Erythroblast (primary cell): ENCODE measurements at places on chromosomes 7 and 10.

- no peak for DNase-seq
Observed at GRCh38 chr7:47470567-47471357, 111.1 kb downstream of the TNS3 start.

- DNase-seq: peak; percentile 4
Observed at GRCh38 chr7:24921362-24921679, 58.7 kb downstream of the OSBPL3 start.

DNA sequence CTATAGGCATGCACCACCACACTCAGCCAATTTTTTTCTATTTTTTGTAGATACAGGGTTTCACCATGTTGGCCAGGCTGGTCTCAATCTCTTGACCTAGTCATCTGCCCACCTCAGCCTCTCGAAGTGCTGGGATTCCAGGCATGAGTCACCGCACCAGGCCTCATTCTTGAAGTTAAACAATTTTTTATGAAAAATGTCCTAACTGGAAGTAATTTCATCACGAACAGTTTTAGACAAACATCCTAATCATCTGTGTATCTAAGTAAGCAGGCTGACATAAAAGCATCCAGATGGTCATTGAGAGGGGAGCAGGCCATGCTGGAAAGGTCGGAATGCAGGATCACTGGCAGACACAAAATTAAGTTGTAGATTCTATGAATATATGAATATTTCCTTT, 269.1 kb downstream of the ZMYND11 start:
- DNase-seq: no peak

- DNase-seq: no peak
Observed at GRCh38 chr7:26787701-26788100, 76.7 kb downstream of the SKAP2 start.

GRCh38 chr10:12566161-12567115, 217.1 kb downstream of the CAMK1D start:
- DNase-seq: no peak

DNA sequence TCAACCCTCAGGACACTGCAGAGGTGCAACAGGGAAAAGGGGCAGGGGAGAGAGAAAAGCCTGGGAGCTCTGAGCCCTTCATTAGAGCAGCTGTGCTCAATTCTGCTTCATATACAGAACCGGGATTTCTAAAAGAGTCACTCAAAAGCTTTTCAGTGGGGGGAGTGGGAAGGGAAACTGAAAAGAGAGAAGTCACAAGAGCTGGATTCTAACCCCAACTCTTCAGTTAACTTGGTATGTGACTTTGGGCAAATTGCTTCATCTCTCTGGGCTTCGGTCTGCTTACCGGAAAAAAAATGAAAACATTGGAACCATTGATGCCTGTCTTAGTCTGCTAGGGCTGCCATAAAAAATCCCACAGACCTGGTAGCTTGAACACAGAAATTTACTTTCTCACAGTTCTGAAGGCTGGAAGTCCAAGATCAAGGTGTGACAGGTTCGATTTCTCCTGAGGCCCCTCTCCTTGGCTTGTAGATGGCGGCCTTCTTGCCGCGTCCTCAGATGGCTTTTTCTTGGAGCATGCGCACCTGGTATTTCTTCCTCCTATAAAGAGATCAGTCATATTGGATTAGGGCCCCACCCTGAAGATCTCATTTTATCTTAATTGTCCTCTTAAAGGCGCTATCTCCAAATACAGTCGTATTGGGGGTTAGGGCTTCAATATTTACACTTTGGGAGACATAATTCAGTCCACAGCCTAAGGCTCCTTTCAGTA, 118.3 kb upstream of the KMT2E start:
- DNase-seq: no peak

- DNase-seq: peak; percentile 51
Observed at GRCh38 chr7:98254951-98255610, 3.0 kb upstream of the TECPR1 start.

GRCh38 chr10:27644307-27644939, 101.2 kb downstream of the MKX start:
- DNase-seq: no peak

- DNase-seq: no peak
Observed at GRCh38 chr10:46560381-46560780, 3.9 kb upstream of the GPRIN2 start.

GRCh38 chr10:113028456-113029440, 78.7 kb downstream of the TCF7L2 start:
- DNase-seq: no peak

DNA sequence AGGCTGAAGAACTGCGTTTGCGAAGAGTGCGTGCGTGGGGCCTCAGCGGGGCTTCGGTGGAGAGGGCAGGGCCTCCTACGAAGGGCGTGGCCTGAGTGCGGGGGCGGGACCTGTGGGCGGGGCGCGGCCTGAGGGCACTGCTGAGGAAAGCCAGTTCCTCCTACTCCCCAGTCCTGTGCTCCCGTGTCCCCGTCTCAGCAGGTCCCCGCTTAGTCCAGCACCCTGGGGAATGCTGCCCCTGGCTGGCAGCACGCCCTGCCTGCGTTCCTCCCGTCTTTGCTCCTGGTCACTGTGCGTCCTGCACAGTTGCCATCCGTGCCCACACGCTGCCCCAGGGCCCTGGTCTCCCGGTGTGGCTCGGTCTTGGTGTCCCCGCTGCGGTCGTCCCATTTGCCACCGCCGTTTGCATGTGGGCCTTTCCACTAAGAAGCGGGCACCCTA, 177.1 kb downstream of the ZNF248 start:
- no peak for DNase-seq
